ENCODE measurements at places on chromosomes 4 and X.

GRCh38 chrX:100850317-100850716 lies 23.8 kb downstream of the NOX1 start:
- no peak for DNase-seq

GRCh38 chr4:140044337-140044902 lies 109.6 kb downstream of the MAML3 start:
- DNase-seq = peak; percentile 27

DNA sequence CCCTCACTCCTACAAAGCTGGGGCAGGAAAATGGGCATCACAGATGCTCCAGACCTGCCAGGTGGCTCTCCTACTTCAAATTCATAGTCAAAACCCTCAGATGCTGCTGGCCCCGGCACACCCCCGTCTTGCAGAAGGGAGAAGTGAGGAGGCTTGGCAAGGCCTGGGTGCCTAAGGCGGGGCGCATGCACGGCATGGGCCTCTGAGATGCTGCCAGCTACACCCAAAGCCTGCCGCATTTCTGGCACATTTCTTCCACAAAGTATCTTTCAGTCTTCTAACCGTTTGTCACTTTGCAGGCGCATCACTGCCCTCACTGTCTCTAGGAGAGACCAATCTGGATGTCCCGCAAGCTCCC lies 19.6 kb downstream of the WDR1 start:
- DNase-seq = no peak

GRCh38 chr4:10821826-10822225 lies 137.3 kb upstream of the CLNK start:
- DNase-seq = no peak

DNA sequence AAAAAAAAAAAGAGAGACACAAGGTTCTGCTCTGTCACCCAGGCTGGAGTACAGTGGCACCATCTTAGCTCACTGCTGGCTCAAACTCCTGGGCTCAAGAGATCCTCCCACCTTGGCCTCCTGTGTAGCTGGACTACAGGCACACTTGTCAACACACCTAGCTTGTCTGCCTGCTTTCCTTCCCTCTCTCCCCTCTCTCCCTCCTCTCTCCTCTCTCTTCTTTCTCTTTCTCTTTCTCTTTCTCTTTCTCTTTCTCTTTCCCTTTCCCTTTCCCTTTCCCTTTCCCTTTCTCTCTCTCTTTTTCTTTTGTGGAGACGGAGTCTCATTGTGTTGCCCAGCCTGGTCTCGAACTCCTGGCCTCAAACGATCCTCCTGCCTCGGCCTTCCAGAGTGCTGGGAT lies 132.1 kb downstream of the DIPK2B start:
- no peak for DNase-seq

DNA sequence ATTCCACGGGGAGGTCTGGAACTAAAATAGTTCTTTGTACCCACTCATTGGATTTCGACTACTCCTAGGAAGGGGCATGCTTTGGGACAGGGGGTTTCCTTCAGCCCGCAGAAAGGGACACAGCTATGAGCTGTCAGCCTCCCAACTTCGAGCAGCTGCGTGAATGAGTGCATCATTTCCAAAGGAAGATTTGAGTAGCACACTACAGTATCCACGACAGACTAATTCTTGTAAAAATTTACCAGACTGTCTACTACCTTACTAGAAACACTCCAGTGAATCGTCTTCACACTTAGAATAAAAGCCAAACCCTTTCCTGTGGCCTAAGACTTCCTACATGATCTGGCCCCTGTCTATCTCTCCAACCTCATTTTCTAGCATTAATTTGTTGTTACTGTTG lies 101.9 kb downstream of the MAOA start:
- no peak for DNase-seq

GRCh38 chr4:111798840-111799239 lies 346.4 kb upstream of the FAM241A start:
- no peak for DNase-seq

DNA sequence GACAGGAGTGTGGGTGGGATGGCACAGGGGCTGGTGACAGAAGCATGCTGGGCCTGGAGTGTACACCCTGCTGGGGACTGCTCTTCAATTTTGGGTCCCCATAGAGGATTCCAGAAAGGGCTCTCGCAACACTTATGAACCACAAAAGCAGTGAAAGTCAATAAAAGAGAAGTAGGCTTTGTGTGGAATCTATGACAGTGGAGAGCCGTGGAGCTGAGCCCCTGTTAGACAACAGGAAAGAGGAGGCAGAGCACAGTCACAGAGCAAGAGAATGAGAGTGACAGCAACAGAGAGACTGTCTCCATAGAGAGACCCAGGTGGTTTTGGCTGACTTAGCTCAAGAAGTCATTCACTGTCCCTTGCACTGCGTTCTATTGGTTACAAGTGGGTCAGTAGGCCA lies 135.1 kb upstream of the ATP6AP2 start:
- peak; percentile 77 for DNase-seq

DNA sequence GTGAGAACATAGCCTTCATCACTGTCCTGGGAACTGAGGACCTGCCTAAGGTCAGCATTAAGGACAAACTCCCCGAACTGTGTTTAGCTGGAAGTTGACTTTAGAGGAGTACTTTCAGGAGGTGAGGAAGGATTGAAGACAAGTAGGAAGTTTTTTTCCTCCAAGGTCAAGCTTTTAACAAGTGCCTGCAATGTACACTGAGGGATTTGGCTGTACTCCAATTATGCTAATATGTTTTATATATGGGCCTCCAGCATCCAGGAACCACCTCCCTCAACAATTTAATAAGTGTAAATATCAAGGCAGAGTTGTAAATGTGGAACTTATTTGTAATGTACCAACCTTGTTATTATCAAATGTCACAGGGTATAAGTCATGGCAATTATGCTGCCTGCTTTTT lies 726.2 kb downstream of the RPA4 start:
- DNase-seq = no peak

DNA sequence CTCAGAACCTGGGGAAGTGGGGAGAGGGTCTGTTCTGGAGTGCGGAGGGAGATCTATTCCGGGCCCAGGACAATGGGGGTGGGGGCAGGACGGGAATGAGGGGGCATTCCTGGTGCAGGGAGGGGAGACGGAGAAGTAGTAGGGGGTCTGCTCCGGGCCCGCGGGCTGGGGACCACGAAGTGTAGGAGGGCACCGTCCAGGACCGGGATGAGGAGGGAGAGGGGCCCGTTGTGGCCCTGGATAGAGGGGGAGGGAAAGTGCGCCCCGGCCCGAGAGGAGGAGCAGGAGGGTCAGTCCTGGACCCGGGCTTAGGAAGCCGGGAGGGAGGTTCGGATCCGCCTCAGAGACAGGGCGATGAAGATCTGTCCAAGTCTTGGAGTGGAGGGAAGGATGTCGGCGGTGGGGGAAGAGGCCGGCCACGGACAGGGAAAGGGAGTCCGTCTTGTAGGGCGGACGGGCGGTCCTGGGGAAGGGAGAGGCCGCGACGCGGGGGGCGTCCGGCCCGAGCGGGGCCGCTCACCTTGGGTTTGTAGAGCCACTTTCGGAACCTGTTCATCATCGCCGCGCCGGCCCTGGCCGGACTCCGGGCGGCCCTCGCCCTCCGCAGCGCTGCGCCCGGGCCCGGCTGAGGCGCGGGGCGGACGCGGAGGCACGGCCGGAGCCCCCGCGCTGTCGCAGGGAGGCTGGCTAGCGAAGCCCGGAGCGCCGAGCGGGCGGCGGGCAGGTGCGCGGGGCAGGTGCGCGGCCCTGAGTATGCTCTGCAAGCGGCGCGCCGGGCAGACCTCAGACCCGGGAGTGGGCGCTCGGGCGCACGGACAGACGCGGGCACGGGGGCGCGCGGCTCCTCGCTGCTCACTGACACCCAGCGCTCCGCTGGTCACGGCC lies at the start of gene ZFYVE28:
TSS of gene ZFYVE28 (minus strand) at position 881 of the 885 bp plus-strand sequence. CDS start at position 559, 322 bp downstream.
- DNase-seq = no peak

GRCh38 chr4:86543560-86544309 lies 50.4 kb upstream of the PTPN13 start:
- no peak for DNase-seq

All from MV-4-11 (cell line).